ENCODE measurements at places on chromosomes 12 and 14.

- no peak for DNase-seq
- H3K36me3 ChIP-seq = no peaks in the 10 kb centered on the region
- H3K27ac ChIP-seq = no peak overlapping the region
- H3K27me3 ChIP-seq = no peaks in the 10 kb centered on the region
- H3K4me1 ChIP-seq = no peaks in the 10 kb centered on the region
Observed at GRCh38 chr14:101237252-101237616, 324.1 kb upstream of the DIO3 start.

DNA sequence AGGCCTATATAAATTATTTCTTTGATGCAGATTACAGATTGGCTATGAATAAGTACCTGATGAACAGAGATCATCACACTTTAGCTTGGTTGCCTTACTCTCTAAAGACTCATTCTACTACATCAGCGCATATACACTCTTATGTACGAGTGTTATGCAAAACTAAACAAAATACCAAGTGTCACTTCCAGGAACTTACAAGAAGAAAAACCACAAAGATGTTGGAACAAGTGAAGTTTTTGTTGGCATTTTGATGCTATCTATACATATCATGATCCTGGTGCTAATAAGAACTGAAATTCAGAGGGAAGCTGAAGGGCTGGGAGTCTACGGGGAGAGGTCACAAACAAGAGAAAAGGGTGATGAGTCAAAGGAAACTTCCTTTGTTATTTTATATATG, 47.9 kb upstream of the CERS5 start:
- H3K4me3 ChIP-seq = peak overlapping the region; percentile 11
- H3K4me1 ChIP-seq = peaks cover 54% of the 10 kb centered on the region
- peak overlapping the region; percentile 58 for H3K27ac ChIP-seq
- no peaks in the 10 kb centered on the region for H3K27me3 ChIP-seq
- H3K36me3 ChIP-seq = peaks cover 48% of the 10 kb centered on the region

DNA sequence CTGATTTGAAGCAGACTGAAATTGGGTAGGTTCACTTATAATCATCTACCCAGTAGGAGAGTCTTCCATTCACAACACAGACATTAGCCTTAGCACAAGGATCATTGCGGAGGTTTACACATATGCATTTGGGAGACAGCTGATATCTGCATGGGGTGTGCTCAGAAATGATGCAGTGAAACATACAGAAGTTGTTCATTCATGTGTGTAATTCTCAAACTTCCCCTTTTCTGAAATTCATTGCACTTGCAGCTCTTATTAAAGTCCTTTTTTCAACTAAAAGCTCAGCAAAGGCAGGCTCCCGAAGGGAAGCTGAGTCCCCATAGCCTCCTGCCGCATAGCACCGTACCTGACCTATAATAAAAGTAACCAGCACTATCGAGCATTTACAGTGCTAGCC, 218.3 kb upstream of the CRY1 start:
- H3K4me1 ChIP-seq = peaks cover 19% of the 10 kb centered on the region
- H3K4me3 ChIP-seq = no peak overlapping the region
- peaks cover 57% of the 10 kb centered on the region for H3K27me3 ChIP-seq
- no peak for DNase-seq
- H3K27ac ChIP-seq = no peak overlapping the region
- H3K36me3 ChIP-seq = peaks cover 3% of the 10 kb centered on the region

DNA sequence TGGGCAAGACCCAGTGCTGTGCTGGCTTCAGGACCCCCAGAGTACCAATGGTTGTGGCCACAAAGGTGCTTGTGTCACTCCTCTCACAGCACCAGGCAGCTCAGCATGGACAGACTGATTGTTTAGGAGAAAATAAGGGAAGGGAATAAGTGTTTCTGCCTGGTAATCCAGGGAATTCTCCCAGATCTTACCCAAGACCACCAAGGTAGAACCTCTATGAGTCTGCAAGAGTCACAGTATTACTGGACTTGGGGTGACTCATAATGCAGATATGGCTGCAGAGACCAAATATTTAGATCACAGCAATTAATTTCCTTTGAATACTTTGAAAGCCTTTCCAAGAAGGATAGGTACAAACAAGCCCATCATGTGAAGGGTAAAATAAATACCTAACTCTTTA, 1178.3 kb upstream of the FLRT2 start:
- H3K4me3 ChIP-seq = no peak overlapping the region
- H3K27ac ChIP-seq = no peak overlapping the region
- no peaks in the 10 kb centered on the region for H3K4me1 ChIP-seq
- H3K36me3 ChIP-seq = no peaks in the 10 kb centered on the region
- no peaks in the 10 kb centered on the region for H3K27me3 ChIP-seq
- no peak for DNase-seq

GRCh38 chr12:13905794-13906193, 75.6 kb downstream of the GRIN2B start:
- H3K4me1 ChIP-seq = no peaks in the 10 kb centered on the region
- H3K36me3 ChIP-seq = no peaks in the 10 kb centered on the region
- no peak for DNase-seq
- H3K27me3 ChIP-seq = no peaks in the 10 kb centered on the region
- H3K4me3 ChIP-seq = no peak overlapping the region

DNA sequence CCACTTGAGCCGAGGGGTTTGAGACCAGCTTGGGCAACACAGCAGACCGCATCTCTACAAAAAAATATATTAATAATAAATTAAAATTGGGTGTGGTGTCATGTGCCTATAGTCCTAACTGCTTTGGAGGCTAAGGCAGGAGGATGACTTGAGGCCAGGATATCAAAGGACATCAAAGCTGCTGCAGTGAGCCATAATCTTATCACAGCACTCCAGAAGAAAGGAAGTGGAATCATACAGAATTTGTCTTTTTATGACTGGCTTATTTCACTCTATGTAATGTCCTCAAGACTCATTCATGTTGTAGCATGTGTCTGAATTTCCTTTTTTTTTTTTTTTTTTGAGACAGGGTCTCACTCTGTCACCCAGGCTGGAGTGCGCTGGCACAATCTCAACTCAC, 43.9 kb upstream of the NUDT4 start:
- H3K4me1 ChIP-seq = no peaks in the 10 kb centered on the region
- H3K36me3 ChIP-seq = no peaks in the 10 kb centered on the region
- H3K27me3 ChIP-seq = peaks cover 2% of the 10 kb centered on the region
- H3K4me3 ChIP-seq = no peak overlapping the region
- H3K27ac ChIP-seq = no peak overlapping the region
- DNase-seq = no peak

DNA sequence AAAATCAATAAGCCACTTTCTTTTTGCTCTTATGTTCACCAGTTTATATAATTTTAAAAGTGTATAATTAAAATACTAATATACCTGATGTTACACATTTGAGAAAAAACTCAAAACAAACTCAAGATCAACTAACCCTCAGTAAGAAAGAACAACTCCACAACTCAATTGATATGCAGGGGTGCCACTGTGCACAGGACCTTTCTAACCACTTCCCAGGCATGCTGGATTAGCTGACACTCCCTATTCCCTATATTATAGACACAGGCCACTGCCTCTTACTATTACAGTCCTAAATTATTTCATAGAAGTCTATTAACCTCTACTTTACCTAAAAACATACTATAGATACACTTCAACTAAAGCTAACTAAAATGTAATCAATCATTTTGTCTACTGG, 191.7 kb upstream of the KRR1 start:
- peaks cover 21% of the 10 kb centered on the region for H3K27me3 ChIP-seq
- peaks cover 5% of the 10 kb centered on the region for H3K4me1 ChIP-seq
- DNase-seq = no peak
- H3K27ac ChIP-seq = no peak overlapping the region
- H3K36me3 ChIP-seq = no peaks in the 10 kb centered on the region

- H3K27me3 ChIP-seq = no peaks in the 10 kb centered on the region
- no peak for DNase-seq
- H3K4me1 ChIP-seq = no peaks in the 10 kb centered on the region
- H3K36me3 ChIP-seq = peaks cover 14% of the 10 kb centered on the region
Observed at GRCh38 chr14:96307434-96307833, 51.4 kb downstream of the BDKRB1 start.

DNA sequence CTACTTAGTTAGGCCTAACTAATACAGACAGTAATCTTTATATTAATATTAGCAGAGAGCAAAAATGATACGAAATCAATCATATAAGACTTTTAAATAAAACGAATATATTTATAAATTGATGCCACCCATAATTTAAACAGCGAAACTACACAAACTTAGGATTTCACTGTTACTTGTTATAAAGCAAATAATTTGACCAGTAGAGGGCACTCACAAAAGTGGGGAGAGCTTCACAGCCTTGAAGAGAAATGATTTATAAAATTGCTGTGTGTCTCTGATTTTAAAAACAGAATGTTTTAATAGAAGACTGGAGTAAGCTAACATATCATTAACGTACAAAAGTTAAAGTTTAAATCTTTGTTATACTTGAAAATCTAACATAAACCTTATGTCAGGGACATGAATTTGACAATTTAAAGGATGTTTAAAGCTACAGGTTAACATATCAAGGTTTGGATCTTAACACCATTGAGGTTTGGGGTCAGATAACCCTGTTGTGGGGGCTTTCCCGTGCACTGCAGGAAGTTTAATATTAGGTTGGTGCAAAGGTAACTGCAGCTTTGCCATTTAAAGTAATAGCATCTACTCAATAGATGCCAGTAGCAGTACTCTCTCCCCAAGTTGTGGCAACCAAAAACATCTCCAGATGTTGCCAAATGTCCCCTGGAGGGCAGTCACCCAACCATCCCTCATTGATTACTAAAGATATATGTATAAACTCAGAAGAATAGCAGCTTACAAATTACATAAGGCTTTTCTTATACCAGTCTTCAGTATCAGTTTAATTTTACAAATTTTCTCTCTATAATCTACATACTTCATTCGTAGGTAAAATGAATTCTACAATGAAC, 9.3 kb downstream of the KRAS start:
- no peaks in the 10 kb centered on the region for H3K27me3 ChIP-seq
- H3K4me1 ChIP-seq = peaks cover 33% of the 10 kb centered on the region
- H3K36me3 ChIP-seq = peaks cover 68% of the 10 kb centered on the region

- H3K27ac ChIP-seq = no peak overlapping the region
- DNase-seq = no peak
- no peak overlapping the region for H3K4me3 ChIP-seq
- H3K27me3 ChIP-seq = peaks cover 9% of the 10 kb centered on the region
- H3K4me1 ChIP-seq = no peaks in the 10 kb centered on the region
Observed at GRCh38 chr12:115932066-115932465, 345.4 kb downstream of the MED13L start.

GRCh38 chr12:25859976-25860375, 98.5 kb upstream of the RASSF8 start:
- H3K27me3 ChIP-seq = peaks cover 7% of the 10 kb centered on the region
- H3K27ac ChIP-seq = no peak overlapping the region
- H3K4me1 ChIP-seq = peaks cover 3% of the 10 kb centered on the region
- H3K4me3 ChIP-seq = no peak overlapping the region
- DNase-seq = no peak
- no peaks in the 10 kb centered on the region for H3K36me3 ChIP-seq

DNA sequence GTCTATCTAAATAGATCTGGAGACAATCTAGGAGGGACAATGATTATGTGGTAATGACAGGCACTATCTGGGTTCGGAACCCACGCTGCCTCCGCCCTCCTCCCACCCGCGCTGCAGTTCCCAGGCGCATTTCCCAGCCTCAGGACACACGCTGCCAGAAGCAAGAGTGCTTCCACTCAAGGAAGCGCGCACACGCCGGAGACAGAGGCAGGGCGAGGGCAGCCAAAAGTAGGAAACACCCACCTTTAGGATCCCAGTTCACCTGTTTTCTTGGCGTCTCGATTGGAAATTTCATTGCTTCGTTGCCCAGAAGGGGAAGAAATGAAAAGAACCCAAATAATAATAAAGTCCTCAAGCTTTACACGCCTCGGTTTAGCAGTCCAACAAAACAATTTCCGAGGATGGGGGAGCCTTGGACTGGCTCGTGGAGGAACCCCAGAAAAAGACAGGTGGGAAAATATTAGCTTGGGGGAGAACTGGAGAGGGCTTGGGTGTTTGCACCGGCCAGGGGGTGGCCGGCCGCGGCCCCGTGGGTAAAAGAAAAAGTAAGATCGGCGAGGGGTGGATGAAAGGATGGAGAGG, 474 bp downstream of the KCNK10 start:
- no peaks in the 10 kb centered on the region for H3K36me3 ChIP-seq
- H3K27me3 ChIP-seq = peaks cover 44% of the 10 kb centered on the region
- no peak overlapping the region for H3K27ac ChIP-seq
- H3K4me1 ChIP-seq = peaks cover 4% of the 10 kb centered on the region
- no peak for DNase-seq
- H3K4me3 ChIP-seq = no peak overlapping the region

GRCh38 chr12:83700838-83701237, 1014.1 kb downstream of the TMTC2 start:
- H3K36me3 ChIP-seq = no peaks in the 10 kb centered on the region
- no peak for DNase-seq
- no peak overlapping the region for H3K4me3 ChIP-seq
- H3K27me3 ChIP-seq = no peaks in the 10 kb centered on the region
- H3K4me1 ChIP-seq = no peaks in the 10 kb centered on the region

DNA sequence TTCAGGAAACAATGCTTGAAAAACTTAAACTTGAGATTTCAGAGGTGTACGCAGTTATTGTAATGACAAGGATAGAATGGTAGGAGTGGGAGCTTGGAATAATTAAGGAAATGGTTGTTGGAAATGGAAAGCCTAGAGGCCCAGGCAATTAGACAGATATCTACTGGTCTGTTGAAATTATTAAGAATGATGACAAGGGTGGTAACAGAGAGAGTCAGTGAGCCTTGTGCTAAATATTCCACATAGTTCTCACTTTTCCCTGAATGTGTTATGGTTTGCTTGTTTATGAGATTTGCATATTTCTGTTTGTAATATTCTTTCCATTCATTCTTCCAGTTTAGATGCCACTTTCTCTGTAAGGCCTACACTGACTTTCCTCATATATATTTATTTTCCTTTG, 66.0 kb upstream of the ATP2B1 start:
- H3K27me3 ChIP-seq = peaks cover 4% of the 10 kb centered on the region
- no peak overlapping the region for H3K27ac ChIP-seq
- H3K4me3 ChIP-seq = no peak overlapping the region
- no peaks in the 10 kb centered on the region for H3K4me1 ChIP-seq

GRCh38 chr12:104458694-104459367, 2.1 kb downstream of the CHST11 start:
- peak overlapping the region; percentile 87 for H3K27ac ChIP-seq
- peaks cover 53% of the 10 kb centered on the region for H3K4me1 ChIP-seq
- DNase-seq = no peak
- peak overlapping the region; percentile 97 for H3K4me3 ChIP-seq
- peaks cover 11% of the 10 kb centered on the region for H3K27me3 ChIP-seq

- no peaks in the 10 kb centered on the region for H3K36me3 ChIP-seq
- no peaks in the 10 kb centered on the region for H3K27me3 ChIP-seq
- DNase-seq = no peak
- H3K4me3 ChIP-seq = no peak overlapping the region
- H3K4me1 ChIP-seq = no peaks in the 10 kb centered on the region
Observed at GRCh38 chr12:41530441-41530840, 342.3 kb downstream of the PDZRN4 start.

DNA sequence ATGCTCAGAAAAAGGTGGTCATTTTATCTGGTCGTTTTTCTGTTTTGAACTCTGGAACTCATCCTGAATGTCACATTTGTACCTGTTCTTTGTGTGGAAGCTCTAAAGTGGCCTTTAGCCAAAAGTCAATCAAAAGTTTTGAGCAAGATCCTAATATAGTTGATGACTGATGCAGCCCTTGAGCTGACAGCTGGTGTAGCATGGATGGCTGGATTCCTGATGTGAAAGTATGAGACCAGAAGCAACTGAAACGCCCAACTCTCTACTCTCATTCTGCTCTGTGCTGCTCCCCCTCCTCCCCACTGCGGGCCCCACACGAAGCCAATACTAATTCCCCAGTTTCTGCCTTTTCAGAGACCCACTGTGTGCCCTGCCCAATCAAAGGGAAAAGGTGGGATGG, 10.3 kb upstream of the MYH7 start:
- H3K4me3 ChIP-seq = no peak overlapping the region
- DNase-seq = no peak
- H3K27me3 ChIP-seq = no peaks in the 10 kb centered on the region
- H3K36me3 ChIP-seq = no peaks in the 10 kb centered on the region
- no peak overlapping the region for H3K27ac ChIP-seq
